ENCODE measurements at places on chromosomes 12 and 14. TPM values are rescaled to one million over a fixed set of nuclear protein-coding genes. Genes with fewer than 3 reads are reported as not detected.

DNA sequence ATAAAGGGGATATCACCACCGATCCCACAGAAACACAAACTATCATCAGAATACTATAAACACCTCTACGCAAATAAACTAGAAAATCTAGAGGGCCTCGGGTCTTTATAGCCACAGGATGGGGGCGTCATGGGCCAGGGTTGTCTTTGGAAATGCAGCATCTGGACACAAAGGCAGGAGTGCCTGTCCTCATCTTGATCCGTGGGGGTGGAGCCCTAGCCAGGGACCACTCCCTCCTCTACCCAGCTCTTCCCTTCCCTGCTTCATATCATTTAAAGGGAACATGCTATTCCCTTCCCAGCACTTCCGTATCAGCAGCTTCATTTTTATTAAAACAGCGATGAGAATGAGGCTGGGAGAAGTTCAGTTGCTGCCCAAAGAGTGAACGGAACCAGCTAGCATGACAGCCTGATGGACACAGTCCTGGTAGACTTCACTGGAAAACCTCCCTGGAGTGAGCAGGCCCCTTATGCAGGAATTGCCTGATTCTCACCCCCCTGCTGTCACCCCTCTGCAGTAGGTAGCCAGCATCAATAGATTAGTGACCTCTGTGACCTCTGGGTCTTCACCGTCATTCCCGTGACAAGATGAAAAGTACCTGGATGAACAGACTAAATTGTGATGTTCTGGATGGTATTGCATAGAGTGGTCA is 251.4 kb upstream of the RGS6 start:
- no peak overlapping the region for H3K27ac ChIP-seq
- no peak overlapping the region for H3K4me3 ChIP-seq
- H3K4me1 ChIP-seq: no peaks in the 10 kb centered on the region
- no peaks in the 10 kb centered on the region for H3K36me3 ChIP-seq
- H3K27me3 ChIP-seq: no peaks in the 10 kb centered on the region
- no peak for DNase-seq

DNA sequence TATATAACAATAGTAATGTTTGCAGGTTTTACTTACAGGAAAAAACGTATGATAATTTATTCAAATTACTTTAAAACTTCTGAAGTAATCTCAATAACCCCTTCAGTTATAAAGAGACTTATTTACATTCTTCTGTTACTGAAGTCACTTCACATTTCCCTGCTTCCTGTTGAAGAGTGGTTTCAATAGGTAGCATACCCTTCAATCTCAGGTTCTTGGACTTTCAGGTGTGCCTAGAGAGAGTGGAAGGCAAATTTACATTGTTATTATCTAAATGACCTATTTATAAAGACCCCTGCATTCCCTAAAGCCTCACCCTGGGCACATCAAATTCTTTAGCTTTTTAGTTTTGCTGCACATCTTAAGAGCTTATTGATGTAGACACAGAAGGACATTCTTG is 137.6 kb upstream of the AEBP2 start:
- H3K4me1 ChIP-seq: peaks cover 4% of the 10 kb centered on the region
- H3K36me3 ChIP-seq: peaks cover 11% of the 10 kb centered on the region
- H3K4me3 ChIP-seq: no peak overlapping the region
- H3K27me3 ChIP-seq: no peaks in the 10 kb centered on the region
- no peak overlapping the region for H3K27ac ChIP-seq

GRCh38 chr14:58912287-58912686 is 274.5 kb downstream of the DACT1 start:
- no peaks in the 10 kb centered on the region for H3K4me1 ChIP-seq
- DNase-seq: no peak
- no peak overlapping the region for H3K27ac ChIP-seq

DNA sequence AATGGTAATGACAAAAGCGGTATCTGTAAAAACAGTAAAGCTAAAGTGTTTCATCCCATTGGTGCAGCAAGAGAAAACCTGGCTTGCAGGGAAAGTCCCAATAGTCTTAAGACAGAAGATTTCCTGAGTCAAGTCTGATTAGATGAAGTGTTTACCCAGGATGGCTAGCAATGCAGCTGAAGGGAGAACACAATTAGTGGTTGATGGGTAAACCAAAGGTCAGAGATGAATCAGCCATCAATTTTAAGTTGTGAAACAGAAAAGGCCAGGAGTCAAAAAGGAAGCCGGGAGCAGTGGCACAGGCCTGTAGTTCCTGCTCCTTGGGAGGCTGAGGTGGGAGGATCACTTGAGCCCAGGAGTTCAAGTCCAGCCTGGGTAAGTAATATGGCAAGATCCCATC is 52.6 kb downstream of the SEC23A start:
- no peak overlapping the region for H3K4me3 ChIP-seq
- H3K4me1 ChIP-seq: no peaks in the 10 kb centered on the region
- no peaks in the 10 kb centered on the region for H3K27me3 ChIP-seq
- no peak for DNase-seq

DNA sequence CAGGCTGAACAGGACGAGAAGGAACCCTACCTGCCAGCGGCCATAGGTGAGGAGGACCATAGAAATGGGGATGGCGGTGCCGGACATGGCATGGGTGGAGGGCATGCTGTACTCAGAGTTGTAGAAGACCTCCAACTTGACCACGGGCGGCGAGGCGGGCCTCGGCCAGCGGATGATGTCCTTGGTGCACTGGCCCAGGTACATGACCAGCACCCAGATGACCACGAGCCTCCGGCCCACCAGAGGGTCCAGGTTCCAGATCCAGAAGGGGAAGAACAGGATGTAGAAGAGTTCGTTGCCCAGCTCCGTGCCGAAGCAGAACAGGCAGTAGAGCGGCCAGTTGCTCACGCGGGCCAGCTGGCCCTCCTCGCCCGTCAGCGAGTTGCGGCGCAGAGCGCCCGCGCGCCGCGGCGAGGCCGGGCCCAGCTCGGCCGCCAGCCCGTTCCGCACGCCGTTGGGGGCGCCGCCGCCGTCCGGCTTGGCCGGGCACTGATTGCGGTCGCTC is 582 bp downstream of the SGPP1 start:
- peak; percentile 27 for DNase-seq
- H3K36me3 ChIP-seq: no peaks in the 10 kb centered on the region
- H3K27me3 ChIP-seq: no peaks in the 10 kb centered on the region
- peak overlapping the region; percentile 93 for H3K27ac ChIP-seq

Gene MORN3
- total RNA-seq: 0.19 TPM

DNA sequence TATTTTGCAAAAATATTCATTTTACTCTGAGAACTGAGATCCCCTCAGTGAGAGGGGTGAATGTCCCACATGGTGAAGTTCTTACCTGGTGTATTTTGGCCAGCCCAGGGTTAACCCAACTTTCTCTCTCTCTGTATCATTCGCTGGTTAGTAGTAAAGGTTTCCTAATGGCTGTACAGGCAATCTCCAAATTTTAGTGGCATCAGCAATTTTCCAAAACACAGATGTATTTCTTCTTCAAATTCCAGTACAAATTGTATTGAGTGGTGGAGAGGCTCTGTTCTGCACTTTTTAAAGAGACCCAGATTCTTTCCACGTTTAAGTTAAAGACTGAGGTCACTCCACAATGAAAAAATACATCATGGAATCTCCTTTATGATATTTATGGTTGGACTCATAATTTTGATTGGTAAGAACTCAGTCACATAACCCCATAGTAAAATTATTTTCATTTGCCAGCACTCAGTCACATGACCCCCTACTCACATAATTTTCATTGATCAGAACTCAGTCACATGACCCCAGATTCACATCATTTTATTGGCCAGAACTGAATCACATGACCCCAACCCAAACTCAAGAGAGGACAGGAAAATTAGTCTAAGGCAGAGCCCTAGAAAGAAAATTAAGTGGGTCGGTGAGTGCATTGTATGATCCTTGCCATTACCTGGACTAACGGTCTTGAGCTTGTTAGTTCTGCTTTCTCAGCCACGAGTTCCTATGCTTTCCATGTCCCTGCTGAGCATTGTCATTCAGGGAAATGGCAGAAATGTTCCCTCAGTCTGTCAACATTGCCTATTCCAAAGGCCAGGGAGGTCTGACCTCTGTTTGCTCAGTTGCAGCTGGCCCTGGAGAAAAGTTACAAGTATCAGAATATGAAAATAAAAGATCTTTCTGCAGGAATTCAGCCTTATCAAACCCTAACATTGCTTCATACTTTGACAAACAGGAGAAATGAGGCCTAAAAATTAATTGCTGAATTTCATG is 1536.2 kb downstream of the AACS start:
- H3K4me3 ChIP-seq: no peak overlapping the region
- H3K27ac ChIP-seq: no peak overlapping the region
- H3K27me3 ChIP-seq: no peaks in the 10 kb centered on the region
- no peaks in the 10 kb centered on the region for H3K36me3 ChIP-seq
- peaks cover 22% of the 10 kb centered on the region for H3K4me1 ChIP-seq
- peak; percentile 39 for DNase-seq

Gene CCER1
- total RNA-seq: not detected

Gene INHBC
- total RNA-seq: not detected

Gene GPR68
- 0.16 TPM for total RNA-seq

- H3K36me3 ChIP-seq: no peaks in the 10 kb centered on the region
- no peak for DNase-seq
- H3K27ac ChIP-seq: no peak overlapping the region
- H3K4me1 ChIP-seq: no peaks in the 10 kb centered on the region
- no peaks in the 10 kb centered on the region for H3K27me3 ChIP-seq
- no peak overlapping the region for H3K4me3 ChIP-seq
These were observed 71.3 kb upstream of the GNG2 start for GRCh38 chr14:51789114-51789513.

GRCh38 chr12:95633049-95633731 is 81.9 kb upstream of the USP44 start:
- H3K4me3 ChIP-seq: no peak overlapping the region
- H3K36me3 ChIP-seq: no peaks in the 10 kb centered on the region
- peak overlapping the region; percentile 22 for H3K27ac ChIP-seq
- no peaks in the 10 kb centered on the region for H3K27me3 ChIP-seq

GRCh38 chr14:50768680-50769079 is 62.3 kb downstream of the NIN start:
- no peak for DNase-seq
- H3K27me3 ChIP-seq: no peaks in the 10 kb centered on the region
- peaks cover 31% of the 10 kb centered on the region for H3K4me1 ChIP-seq
- no peaks in the 10 kb centered on the region for H3K36me3 ChIP-seq
- no peak overlapping the region for H3K4me3 ChIP-seq

GRCh38 chr14:53610947-53611346 is 345.7 kb downstream of the BMP4 start:
- H3K27ac ChIP-seq: no peak overlapping the region
- no peak overlapping the region for H3K4me3 ChIP-seq
- peaks cover 4% of the 10 kb centered on the region for H3K4me1 ChIP-seq
- DNase-seq: no peak

Gene HOXC4
- total RNA-seq: not detected
